ENCODE measurements at places on chromosomes 6 and 20.

DNA sequence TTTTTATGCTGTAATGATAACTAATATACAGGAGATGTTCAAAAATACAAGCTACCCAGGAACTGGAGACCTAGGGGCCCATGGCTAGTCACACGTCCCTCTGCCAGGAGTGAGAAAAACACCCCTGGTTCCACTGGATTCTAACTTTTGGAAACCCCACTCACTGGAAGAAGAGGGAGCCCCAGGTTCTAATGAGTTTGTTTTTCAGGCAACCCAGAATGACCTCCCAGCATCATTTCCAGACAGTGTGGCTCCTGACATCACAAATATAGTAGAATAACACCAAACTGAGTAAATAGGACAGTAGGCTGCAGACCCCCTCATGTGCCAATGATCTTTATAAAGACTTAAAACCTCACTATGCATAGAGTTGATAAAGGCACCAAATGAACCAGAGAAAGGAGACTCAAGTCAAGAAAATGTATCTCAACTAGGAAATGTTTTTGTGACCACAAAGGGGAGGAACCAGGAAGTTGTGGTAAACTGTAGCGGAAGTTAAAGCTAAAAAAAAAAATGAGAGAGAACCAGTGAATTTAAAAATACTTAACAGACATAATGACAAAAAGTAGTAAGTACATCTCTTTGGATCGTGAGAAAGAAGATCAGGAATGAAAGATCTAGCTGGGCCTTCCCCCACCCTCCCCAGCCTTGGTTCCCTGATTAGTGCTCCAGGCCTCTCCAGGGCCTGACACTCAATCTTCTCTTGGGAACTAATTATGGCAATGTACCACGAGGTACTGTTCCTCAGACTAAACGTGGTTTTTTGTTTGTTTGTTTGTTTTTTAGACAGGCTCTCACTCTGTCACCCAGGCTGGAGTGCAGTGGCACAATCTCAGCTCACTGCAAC, 19.8 kb downstream of the HLA-E start:
- DNase-seq: no peak

DNA sequence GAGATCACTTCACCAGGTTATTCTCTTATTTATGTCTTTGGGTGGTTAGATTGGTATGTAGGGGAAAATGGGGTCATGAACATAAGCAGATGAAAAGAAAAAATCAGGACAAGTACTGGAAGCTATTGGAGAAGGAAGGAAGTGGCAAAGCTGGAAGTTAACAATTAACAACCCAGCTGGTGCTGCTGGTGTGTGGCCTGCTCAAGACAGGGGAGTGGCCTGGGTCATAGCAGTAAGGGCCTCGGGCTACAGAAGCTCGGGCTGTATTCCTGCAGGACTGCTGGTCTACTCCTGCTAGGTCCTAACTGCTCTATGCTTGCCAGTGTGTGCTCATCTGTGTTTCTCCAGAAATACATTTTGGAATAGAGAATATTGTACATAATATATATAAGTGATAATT, 19.6 kb downstream of the MYLIP start:
- DNase-seq: no peak

DNA sequence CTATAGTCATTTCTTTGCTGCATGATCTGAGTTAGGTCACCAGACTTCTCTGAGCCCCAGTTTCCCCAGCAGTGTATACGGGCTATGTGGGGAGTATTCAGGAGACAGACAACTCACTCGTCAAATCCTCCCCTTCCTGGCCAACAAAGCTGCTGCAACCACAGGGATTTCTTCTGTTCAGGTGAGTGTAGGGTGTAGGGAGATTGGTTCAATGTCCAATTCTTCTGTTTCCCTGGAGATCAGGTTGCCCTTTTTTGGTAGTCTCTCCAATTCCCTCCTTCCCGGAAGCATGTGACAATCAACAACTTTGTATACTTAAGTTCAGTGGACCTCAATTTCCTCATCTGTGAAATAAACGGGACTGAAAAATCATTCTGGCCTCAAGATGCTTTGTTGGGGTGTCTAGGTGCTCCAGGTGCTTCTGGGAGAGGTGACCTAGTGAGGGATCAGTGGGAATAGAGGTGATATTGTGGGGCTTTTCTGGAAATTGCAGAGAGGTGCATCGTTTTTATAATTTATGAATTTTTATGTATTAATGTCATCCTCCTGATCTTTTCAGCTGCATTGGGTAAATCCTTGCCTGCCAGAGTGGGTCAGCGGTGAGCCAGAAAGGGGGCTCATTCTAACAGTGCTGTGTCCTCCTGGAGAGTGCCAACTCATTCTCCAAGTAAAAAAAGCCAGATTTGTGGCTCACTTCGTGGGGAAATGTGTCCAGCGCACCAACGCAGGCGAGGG, 594 bp upstream of the CDKN1A start:
- peak; percentile 31 for DNase-seq

DNA sequence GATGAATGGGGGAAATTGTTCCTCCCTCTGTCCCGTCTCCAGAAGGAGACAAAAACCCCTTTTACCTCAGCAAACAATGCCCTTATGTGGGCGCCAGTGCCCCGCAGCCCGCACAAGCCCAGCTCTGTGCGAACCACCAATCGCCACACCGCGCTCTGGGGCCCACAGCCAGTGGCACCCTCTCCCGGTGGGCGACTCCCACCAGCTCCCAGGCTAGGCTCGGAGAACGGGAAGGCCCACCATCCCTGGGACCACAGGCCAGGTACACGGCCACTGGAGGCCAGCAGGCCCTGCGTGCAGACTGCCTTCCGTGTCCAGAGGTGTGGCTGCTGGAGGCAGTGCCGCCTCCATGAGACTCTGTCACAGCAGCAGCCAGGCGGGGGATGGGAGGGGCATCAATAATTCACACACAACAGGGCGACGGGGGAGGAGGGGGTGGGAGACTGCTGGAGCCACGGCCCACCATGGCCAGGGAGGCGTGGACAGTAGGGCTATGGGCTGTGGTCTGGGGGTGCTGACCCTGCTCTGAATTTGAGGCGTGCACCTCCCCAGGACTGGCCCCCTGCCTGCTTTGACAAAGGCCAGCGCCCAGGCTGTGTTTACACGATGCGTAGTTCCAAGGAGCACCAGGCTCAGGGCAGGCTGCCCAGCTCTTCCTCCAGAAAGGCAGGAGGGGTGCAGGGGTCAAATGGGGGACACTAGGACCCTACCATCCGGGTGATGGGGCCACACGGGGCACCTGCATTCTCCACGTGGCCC, 105.7 kb downstream of the ASXL1 start:
- no peak for DNase-seq

All from erythroblast (primary cell).